Immature natural killer cell (primary cell): ENCODE measurements at places on chromosomes 1 and 21. TPM values are rescaled to one million over a fixed set of nuclear protein-coding genes. Genes with fewer than 3 reads are reported as not detected.

DNA sequence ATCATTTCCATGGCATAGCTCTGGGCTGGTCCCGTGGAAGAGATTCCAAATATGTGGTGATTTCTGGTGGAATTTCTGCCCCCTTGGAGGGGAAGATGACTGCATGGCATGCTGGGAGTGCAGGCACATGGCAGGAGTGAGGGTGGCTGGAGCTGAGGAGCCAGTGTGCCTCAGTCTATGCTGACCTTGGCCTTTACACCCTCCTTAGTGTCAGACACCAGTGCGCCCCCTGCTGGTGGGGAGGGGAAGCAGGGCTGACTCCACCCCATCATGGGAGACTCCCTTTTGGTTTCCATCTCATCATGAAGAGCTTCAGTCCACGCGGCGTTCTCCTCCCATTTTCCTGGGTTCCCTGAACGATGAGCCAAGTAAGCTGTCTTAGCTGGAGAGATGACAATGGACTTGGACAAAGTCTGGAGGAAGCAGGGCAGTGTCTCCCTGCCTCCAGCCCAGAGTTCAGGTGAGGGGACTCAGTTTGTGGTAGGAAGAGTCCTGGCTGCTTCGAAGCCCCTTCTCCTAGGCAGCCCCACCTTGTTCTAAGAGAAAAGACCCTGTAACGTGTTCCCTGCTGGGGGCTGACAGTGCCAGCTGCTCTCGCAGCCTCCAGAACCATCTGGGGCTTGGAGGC, 10.3 kb downstream of the ALX3 start:
- DNase-seq, result peak; percentile 57

DNA sequence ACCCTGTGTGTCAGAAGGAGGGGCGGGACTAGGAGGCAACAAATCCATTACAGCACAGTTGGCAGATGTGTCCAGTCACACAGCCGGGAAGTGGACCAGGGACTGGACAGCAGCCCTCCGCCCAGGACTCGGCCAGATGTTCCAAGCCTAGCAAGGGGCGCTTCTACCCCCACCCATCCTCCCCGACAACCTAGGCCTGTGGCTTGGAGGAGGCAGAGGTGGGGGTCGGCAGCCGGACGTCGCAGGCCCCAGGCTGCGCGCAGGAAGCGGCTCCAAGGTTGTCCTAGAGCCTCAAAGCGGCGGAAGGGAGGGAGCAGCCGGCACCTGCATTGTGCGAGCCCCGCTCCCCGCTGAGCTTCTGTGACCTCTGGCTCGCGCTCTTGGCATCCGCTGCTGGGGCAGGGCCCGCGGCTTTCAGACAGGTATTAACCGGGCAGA, 20.6 kb upstream of the MYCL start:
- no peak for DNase-seq

GRCh38 chr1:46533179-46533864, 18.1 kb downstream of the KNCN start:
- DNase-seq, result peak; percentile 55

GRCh38 chr1:22271847-22272801, 129.2 kb upstream of the WNT4 start:
- no peak for DNase-seq

- DNase-seq, result no peak
These were observed 252.6 kb downstream of the RHOU start for GRCh38 chr1:228987736-228988506.

DNA sequence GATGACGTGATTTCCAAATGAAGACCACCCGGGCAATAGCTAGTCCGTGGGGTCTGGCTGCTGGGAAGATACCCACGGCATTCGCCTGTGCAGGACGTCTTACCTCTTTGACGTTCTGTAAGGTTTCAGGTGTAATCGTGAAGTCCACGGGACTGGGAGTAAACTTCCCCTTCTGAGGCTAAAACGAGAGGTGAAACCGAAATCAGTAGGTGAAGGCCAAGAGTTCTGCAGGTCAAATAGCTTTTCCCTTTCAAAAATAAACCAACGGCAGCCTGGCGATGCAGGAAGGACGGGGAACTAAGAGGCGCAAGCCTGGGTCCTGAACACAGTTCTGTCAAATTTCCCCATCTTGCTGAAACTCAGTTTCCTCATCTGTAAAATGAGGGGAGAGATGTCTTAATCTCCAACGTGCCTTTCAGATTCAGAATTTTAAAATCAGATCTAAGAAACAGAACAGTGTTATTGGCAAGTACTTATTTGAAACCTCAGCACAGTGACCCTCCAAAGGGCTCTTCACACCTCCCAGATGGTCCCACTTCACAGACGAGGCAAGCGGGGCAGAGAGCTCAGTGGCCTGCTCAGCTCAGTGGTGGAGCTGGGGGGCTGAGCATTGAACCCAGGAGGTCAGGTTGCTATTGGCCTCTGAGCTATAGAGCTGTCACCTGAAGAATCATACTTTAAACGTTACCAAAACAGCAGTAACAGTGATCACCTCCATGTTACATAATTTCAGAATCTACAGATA, 34.7 kb downstream of the VPS26C start:
- no peak for DNase-seq

GRCh38 chr1:219518168-219518906, 94.6 kb downstream of the ZC3H11B start:
- no peak for DNase-seq

GRCh38 chr1:217881131-217881543, 250.0 kb downstream of the SPATA17 start:
- DNase-seq, result no peak

GRCh38 chr1:75787524-75787923, 1.5 kb downstream of the RABGGTB start:
- no peak for DNase-seq

- DNase-seq, result no peak
These were observed 105.1 kb downstream of the LRIG2 start for GRCh38 chr1:113178106-113178505.

GRCh38 chr1:89381618-89382017, 17.8 kb downstream of the GBP6 start:
- no peak for DNase-seq

- DNase-seq, result no peak
These were observed 53.5 kb upstream of the DUSP10 start for GRCh38 chr1:221795380-221795779.

DNA sequence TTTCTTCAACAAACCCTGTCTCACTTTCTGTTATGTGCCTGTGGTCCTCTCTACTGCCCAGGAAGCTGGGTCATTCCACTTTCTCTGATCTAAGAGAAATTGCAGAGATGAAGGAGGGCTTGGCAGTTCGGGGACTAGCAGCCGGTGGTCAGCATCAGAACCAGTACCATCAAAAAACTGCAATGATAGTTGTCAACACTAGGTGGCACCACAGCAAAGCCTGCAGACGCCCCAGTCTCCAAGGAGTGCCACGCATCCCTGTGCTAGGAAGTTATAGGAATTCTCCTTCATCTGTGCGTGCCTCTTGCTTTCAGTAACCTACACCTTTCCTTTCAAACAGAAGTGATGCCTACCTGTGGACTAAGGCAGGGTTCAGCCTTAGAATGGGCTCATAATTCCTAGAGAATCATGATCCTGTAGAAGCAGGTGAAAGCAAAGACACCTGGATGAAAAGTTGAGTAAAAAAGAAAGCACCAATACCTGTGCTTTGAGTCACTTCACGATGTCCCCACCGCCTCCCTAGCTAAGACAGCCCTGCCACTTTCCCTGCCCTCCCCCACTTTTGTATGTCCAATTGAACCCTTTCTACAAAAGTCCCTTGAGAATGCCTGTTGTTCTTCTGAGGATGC, 129.2 kb downstream of the ADAMTS1 start:
- DNase-seq, result peak; percentile 9

DNA sequence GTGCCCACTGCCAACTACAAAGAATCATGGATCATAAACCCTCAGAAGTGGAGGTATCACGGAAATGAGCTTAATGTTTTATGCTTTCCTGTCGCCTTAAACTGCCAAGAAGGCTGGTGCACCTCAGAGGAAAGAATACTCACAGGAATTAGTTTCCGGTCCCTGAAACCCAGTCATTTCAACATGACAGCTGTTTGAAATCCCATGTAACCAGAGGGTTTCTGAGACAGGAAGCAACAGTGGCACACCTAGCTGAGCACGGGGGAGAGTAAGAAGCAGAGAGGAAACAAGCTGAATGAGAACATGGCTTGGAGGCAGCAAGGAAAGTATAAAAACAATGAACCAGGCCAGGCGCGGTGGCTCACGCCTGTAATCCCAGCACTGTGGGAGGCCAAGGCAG, 3.9 kb downstream of the JAK1 start:
- no peak for DNase-seq

The LRIF1 gene
- 20.6 TPM for polyA plus RNA-seq

The KANK4 gene
- not detected for polyA plus RNA-seq

The TCHH gene
- not detected for polyA plus RNA-seq

The TP73 gene
- not detected for polyA plus RNA-seq

The TPTE gene
- polyA plus RNA-seq, result not detected

The DIRAS3 gene
- polyA plus RNA-seq, result not detected

The GPR61 gene
- polyA plus RNA-seq, result not detected

The IL12RB2 gene
- 33.3 TPM for polyA plus RNA-seq

The CR1 gene
- not detected for polyA plus RNA-seq

The FAM110D gene
- not detected for polyA plus RNA-seq

The MATN1 gene
- not detected for polyA plus RNA-seq

The TRIM67 gene
- polyA plus RNA-seq, result not detected
